ENCODE measurements at places on chromosomes 7 and 10.

DNA sequence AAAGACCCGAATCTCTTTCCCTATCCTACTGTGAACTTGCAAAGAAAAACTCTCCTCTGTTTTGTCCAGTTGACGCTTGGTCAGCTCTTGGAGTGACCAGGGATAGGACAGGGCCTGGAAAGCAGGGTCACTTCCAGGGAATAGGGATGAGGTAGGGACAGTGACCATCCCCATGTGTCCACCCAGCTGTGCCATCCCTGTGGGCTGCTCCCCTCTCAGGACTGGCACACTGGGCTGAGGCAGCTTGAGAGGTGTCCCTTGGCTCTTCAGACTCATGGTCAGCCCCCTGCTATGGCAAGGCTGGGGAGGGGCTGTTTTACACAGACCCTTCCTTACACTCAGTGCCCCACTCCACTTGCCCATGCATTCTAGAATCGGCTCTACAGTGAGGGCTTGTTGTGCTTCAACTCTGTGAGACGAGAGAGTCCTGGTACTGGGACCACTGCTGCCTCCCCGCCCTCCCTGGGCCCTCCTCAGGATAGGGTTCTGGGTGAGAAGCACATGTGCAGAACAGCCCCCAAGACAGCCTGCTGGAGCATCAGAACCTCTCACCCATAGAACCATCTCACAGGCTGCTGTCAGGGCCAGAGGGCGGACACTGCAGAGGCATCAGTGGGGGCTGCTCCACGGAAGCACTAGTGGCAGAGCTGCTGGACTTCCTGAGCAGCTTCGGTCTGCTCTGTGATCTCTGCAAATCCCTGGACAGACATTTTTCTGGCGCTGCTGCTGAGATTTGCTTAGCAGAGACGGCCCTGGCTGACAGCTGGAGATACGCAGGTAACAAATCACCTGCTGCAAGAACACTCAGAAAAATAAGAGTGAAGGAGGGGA, 202.8 kb upstream of the CXCL12 start:
- H3K27ac ChIP-seq, result no peak overlapping the region
- no peak for DNase-seq
- no peaks in the 10 kb centered on the region for H3K36me3 ChIP-seq
- no peak overlapping the region for H3K4me3 ChIP-seq

DNA sequence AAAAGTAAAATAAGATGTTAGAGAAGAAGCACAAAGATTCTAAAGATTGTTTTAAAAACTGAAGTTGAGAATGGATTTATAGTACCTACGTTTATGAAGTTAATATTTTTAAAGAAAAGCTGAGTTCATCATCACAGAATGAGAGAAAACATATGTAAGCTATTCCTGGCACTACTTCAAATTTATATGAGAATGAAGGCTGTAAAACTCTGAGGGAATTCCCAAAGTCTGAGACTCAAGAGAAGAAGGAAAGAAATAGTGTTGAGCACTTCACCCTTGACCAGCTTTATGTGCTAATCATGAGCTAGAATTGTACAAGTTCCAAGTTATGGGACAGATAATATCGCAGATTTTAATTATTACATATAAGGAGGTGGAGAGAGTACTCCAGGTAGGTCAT, 323.7 kb upstream of the GNAI1 start:
- H3K27ac ChIP-seq, result no peak overlapping the region
- H3K36me3 ChIP-seq, result no peaks in the 10 kb centered on the region
- no peaks in the 10 kb centered on the region for H3K4me1 ChIP-seq
- no peak for DNase-seq
- H3K4me3 ChIP-seq, result no peak overlapping the region

DNA sequence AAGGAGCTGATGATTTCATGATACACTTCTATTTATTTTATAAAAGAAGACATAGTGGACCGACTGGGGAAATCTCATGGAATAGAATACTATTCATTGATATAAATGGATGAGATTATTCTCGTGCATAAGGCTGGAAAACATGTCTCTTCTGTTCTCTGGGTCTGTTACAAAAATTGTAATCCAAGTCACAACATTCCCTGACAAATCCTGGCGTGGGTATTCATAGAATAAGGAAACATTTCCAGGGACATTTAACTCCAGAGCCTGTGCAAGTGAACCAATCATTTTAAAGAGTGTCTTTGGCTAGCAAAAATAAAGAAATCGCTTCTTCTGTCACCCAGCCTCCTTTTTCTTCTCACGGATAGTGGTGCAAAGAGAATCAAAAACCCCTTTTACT, 1148.5 kb upstream of the AUTS2 start:
- H3K4me1 ChIP-seq, result no peaks in the 10 kb centered on the region
- H3K4me3 ChIP-seq, result no peak overlapping the region
- no peaks in the 10 kb centered on the region for H3K27me3 ChIP-seq
- no peak for DNase-seq

- H3K4me3 ChIP-seq, result no peak overlapping the region
- no peak overlapping the region for H3K27ac ChIP-seq
- H3K4me1 ChIP-seq, result no peaks in the 10 kb centered on the region
- H3K36me3 ChIP-seq, result no peaks in the 10 kb centered on the region
- peaks cover 4% of the 10 kb centered on the region for H3K27me3 ChIP-seq
- no peak for DNase-seq
Observed at GRCh38 chr10:126634911-126635310, 35.6 kb downstream of the C10orf90 start.

DNA sequence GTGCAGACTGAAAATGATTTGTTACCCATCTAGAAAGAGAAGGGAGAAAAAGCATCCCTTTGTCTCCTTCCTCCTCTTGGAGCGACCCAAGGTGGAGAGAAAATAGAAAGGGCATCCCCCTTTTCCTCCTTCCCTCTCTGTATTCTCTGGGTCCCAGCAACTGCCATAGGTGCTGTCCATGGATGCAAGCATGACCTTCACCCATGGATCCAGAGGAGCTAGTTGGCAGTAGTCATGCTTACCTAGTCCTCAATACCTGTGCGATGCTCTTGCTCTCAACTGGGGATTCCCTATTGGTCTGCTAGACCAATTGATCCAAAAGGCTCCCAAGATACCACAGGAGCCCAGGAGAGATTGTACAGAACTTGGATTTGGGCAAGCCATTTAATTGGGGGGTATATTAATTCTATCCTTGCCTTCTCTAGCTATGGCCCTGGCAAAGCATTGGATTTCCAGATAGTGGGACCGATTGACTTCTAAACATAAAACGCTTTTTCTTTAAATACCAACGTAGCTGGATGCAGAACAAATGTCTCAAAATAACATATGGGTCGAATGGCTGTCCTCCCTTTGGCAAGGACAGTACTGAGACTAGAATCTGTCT, 547.8 kb upstream of the IGFBP3 start:
- H3K27me3 ChIP-seq, result no peaks in the 10 kb centered on the region
- no peaks in the 10 kb centered on the region for H3K36me3 ChIP-seq
- no peak overlapping the region for H3K4me3 ChIP-seq
- H3K4me1 ChIP-seq, result no peaks in the 10 kb centered on the region

- no peak overlapping the region for H3K4me3 ChIP-seq
- H3K36me3 ChIP-seq, result peaks cover 4% of the 10 kb centered on the region
- H3K4me1 ChIP-seq, result peaks cover 18% of the 10 kb centered on the region
- DNase-seq, result no peak
Observed at GRCh38 chr7:66202441-66202840, 2.7 kb upstream of the TPST1 start.

DNA sequence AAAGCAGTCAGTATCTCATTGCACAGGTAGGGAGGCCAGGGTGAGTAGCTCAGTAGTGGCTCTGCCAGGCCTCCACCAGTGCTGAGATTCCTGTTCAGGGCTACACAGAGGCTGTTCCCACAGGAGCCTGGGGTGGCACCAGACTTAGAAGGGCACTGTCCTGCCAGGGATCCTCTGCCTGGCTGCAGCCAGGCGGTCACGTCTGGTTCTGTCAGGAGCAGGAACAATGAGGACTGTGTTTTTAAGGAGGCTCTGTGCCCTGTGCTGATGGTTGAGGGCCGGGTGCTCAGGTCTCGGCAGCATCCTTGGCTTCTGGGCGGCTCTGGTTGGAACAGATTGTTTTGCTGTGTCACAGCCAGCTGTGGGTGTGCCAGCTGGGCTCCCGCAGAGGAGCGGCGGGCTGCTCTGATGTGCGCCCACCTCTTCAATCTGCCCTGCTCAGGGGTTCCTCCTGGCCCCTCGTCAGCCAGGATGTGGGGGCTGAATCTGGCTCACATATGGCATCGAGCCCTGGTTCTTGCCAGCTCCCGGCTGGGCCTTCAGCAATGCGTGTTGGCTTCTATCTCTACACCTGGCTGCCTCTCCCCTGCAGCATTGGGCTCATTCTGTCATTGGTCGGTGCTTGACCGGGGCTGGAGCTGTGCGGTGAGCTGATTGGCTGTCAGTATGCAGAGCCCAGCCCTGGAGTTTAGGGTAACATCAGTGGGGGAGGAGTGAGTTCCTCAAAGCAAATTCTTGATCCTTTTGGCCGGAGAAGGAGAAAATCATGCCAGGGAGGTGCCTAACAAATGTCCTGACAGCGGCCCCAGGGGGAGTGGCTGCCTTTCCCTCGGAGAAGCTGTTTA, 41.2 kb downstream of the TACR2 start:
- peaks cover 25% of the 10 kb centered on the region for H3K4me1 ChIP-seq
- peaks cover 3% of the 10 kb centered on the region for H3K36me3 ChIP-seq
- H3K27me3 ChIP-seq, result no peaks in the 10 kb centered on the region
- no peak for DNase-seq

GRCh38 chr7:24576171-24577025, 3.1 kb downstream of the PALS2 start:
- peaks cover 3% of the 10 kb centered on the region for H3K36me3 ChIP-seq
- peak overlapping the region; percentile 43 for H3K4me3 ChIP-seq
- no peak for DNase-seq
- peaks cover 35% of the 10 kb centered on the region for H3K4me1 ChIP-seq
- peak overlapping the region; percentile 47 for H3K27ac ChIP-seq

GRCh38 chr7:86969865-86970264, 89.6 kb downstream of the ELAPOR2 start:
- H3K4me1 ChIP-seq, result peaks cover 2% of the 10 kb centered on the region
- H3K36me3 ChIP-seq, result no peaks in the 10 kb centered on the region
- no peak overlapping the region for H3K27ac ChIP-seq
- DNase-seq, result no peak

DNA sequence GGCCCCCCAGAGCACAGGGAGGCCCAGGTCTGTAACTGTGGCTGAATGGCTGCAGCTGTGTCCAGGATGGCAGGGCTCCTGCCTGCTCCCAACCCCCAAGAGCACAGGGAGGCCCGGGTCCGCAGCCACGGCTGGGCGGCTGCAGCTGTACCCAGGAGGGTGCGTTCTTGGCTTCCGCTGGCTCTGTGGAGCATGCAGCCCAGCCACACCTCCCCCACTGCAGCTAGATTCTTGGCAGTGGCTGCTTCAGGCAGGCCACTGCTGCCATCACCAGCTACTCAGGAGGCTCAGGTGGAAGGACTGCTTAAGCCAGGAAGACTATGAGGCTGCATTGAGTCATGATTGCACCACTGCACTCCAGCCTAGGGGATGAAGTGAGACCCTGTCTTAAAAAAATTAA, 27.9 kb downstream of the C7orf25 start:
- peaks cover 17% of the 10 kb centered on the region for H3K27me3 ChIP-seq
- DNase-seq, result no peak
- H3K27ac ChIP-seq, result no peak overlapping the region
- H3K36me3 ChIP-seq, result peaks cover 3% of the 10 kb centered on the region
- H3K4me1 ChIP-seq, result peaks cover 16% of the 10 kb centered on the region

DNA sequence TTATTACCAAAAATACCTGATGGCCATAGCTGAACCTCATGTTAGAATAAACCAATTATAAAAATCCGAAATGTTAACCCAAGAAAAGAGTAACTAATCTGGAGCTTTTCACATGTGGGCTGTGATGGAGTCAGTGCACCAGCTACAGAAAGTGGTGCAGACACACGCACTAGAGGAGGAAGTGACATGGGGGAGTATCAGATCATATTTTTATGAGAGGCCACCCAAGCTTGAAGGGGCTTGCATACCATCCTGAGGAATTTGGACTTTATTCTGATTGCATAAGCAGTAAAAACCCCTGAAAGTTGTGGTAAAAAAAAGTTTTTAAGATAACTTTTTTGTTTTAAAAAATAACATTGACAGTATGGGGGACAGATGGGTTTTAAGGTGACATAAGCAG, 1148.5 kb upstream of the CELF2 start:
- peaks cover 17% of the 10 kb centered on the region for H3K27me3 ChIP-seq
- H3K36me3 ChIP-seq, result no peaks in the 10 kb centered on the region
- no peaks in the 10 kb centered on the region for H3K4me1 ChIP-seq
- no peak overlapping the region for H3K27ac ChIP-seq
- H3K4me3 ChIP-seq, result no peak overlapping the region
- no peak for DNase-seq

- H3K4me1 ChIP-seq, result no peaks in the 10 kb centered on the region
- H3K36me3 ChIP-seq, result no peaks in the 10 kb centered on the region
- no peak for DNase-seq
- no peak overlapping the region for H3K27ac ChIP-seq
- H3K27me3 ChIP-seq, result no peaks in the 10 kb centered on the region
Observed at GRCh38 chr7:103680161-103681144, 234.4 kb upstream of the SLC26A5 start.

DNA sequence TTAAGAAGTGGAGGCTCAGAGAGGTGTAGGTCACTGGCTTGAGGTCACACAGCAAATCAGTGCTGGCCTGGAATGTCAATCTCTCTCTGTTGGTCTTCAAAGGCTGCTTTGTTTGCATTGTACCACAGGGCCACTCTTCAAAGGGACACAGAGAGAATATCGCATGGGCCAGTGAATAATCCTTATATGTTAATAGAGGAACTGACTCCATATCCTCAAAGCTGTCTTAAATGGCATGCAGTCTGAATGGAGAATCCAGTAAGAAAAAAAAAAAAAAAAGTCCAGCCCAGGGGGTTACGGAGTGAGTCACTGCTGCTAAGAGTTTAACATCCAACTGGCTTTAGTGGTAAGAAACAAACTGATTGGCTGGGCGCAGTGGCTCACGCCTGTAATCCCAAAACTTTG, 54.1 kb downstream of the NRAP start:
- no peak for DNase-seq
- no peak overlapping the region for H3K27ac ChIP-seq
- no peak overlapping the region for H3K4me3 ChIP-seq
- peaks cover 50% of the 10 kb centered on the region for H3K27me3 ChIP-seq
- H3K4me1 ChIP-seq, result peaks cover 4% of the 10 kb centered on the region

GRCh38 chr10:6145166-6145987, 56.5 kb downstream of the RBM17 start:
- no peaks in the 10 kb centered on the region for H3K27me3 ChIP-seq
- H3K36me3 ChIP-seq, result no peaks in the 10 kb centered on the region
- H3K4me1 ChIP-seq, result peaks cover 70% of the 10 kb centered on the region
- peak overlapping the region; percentile 93 for H3K4me3 ChIP-seq
- no peak for DNase-seq
- H3K27ac ChIP-seq, result peak overlapping the region; percentile 84
